ENCODE measurements at places on chromosomes 1 and 21. TPM values are rescaled to one million over a fixed set of nuclear protein-coding genes. Genes with fewer than 3 reads are reported as not detected.

Gene BARHL2
- total RNA-seq: not detected

Gene RO60
- 39.4 TPM for total RNA-seq

Gene LY9
- total RNA-seq: not detected

Gene OR2T10
- total RNA-seq: not detected

Gene CD244
- total RNA-seq: not detected

Gene BSND
- total RNA-seq: not detected

Gene DISC1
- 0.26 TPM for total RNA-seq

Gene KRTAP13-2
- total RNA-seq: not detected

Gene FCRL2
- total RNA-seq: not detected

Gene GPR161
- total RNA-seq: 16.3 TPM

Gene AMIGO1
- 1.3 TPM for total RNA-seq

Gene CYP4A22
- not detected for total RNA-seq

Gene LPAR3
- total RNA-seq: 0.21 TPM

Gene OR10K1
- not detected for total RNA-seq

Gene MFAP2
- total RNA-seq: 0.34 TPM

Gene ABCD3
- 23.8 TPM for total RNA-seq

Gene CFAP298
- 32.8 TPM for total RNA-seq

Gene TEX38
- not detected for total RNA-seq

Gene ADORA3
- total RNA-seq: not detected

Gene LCE3C
- total RNA-seq: not detected
